Activated T-cell treated with anti-CD3 and anti-CD28 coated beads, Interleukin-2, amount 50 U/mL, for 1 hour (primary cell): ENCODE measurements at places on chromosomes 13 and 19.

DNA sequence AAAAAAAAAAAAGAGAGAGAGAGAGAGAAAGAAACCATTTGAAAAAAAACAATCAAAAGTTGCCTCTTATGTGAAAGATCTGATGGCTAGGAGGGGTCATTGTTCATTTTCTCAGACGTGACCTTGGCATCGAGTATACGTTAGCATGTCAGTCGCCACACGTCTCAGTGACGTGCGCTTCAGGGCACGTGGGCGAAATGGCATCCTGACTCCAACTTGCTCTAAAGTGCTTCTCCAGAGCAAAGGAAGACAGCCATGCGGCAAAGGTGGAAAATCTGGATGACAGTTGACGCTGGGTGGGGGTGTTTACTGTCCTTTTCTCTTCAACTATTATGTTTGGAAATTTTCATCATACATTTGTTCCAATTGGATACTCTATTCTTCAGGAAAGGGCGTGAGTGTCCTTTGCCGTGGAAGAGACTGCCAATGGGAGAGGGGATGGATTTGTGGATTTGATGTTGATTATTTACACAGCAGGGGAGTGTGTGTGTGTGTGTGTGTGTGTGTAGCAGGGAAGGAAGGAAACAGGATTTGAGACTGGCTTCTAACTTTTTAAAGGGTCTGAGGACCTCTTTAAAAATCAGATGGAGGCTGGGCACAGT, 25.0 kb downstream of the KLF2 start:
- DNase-seq: no peak

DNA sequence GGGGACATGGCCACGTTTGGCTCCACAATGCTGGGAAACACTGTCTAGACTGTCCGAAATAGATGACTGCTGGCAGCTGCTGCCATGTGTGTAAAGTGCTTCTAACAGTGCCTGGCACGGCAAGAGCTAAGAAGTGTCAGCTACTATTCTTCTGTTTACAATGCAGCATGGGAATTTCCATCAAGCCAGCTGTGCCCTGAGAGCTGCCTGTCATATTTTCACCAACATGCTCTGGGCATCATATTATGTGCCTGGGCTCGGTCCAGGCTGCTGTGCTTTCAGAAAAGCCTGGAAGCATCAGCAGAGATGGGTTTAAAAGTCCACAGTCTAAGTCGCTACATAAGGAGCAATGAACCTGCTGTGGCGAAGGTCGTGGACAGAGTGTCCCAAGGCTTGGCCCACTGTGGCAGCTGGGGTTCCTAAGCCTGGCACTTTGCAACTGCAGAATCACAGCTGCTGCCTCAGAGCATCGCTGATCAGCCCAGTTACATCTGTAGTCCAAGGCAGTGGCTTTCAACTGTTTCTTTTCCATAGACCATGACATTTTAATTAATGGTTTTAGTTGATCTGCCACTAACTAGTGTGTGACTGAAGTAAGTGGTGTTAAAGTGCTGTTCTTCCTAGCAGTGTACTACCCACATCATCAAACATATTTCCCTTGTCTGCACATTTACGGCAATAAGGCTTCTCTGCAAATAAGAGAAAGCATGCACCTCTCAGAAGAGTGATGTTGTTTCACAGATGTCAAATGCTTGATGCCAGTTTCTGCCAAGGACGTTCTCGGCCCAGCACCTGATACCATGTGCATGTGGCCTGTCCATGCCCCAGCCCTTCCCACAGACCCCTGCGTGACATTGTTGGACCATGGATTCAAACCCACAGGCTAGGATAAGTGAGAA, 95.7 kb upstream of the C1QTNF9B start:
- no peak for DNase-seq

DNA sequence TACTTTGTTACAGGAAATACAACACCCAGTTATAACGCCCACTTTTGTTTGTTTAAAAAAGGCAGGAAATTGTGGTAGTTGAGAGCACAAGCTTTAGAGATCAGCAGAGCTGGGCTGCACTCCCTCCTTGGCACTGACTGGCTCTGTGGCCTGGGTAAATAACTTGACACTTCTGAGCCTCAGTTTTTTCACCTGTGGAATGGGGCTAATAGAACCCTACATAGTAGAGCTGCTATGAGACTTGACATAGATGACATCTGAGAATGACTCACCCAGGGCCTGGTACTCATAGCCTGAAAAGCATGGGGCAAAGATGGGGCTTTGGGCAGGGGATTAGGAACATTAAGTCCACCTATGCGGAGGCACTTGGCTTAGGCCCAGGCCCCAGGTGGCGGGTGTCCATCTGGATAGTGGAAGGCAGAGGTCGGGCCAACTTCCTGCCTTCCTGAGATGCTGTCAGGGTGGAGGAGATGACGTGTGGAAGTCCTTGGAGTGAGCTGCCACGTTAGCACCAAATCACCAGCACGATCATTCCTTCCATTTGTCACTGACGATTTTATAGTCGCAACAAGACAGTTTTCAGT, 159.1 kb downstream of the KATNAL1 start:
- peak; percentile 38 for DNase-seq

DNA sequence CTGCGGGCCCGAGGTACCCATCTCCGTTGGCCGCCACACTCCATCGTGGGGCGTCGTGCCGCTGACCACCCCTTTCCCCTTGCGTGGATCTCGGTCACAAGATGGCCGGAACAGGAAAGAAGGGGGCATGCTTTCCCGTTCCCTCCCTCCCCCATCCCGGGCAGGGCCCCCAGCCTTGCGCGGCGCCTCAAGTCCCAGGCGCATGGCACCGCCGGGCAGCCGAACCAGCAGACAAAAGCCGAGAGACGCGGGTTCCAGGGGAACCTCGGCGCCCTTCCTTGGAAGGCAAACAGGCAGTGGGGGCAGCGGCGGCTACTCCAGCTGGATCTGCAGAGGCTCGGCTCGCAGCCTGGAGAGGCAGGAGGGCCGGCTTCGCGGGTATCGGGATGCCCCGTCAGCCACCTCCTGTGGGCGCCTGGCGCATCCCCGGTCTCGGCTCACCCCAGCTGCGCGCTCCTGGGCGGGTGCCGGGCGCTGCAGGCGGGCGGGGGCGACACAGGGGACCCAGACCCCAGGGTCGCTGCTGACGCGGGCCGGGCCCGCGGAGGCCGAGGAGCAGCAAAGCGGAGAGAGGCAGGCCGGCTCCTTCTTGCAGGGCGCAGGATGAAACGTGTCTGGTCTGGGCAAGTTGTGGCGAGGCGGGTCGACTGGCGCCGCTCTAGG, 439 bp downstream of the DZIP1 start:
- no peak for DNase-seq

- DNase-seq: no peak
These were observed 27.5 kb upstream of the RNF113B start for GRCh38 chr13:98204546-98204945.

DNA sequence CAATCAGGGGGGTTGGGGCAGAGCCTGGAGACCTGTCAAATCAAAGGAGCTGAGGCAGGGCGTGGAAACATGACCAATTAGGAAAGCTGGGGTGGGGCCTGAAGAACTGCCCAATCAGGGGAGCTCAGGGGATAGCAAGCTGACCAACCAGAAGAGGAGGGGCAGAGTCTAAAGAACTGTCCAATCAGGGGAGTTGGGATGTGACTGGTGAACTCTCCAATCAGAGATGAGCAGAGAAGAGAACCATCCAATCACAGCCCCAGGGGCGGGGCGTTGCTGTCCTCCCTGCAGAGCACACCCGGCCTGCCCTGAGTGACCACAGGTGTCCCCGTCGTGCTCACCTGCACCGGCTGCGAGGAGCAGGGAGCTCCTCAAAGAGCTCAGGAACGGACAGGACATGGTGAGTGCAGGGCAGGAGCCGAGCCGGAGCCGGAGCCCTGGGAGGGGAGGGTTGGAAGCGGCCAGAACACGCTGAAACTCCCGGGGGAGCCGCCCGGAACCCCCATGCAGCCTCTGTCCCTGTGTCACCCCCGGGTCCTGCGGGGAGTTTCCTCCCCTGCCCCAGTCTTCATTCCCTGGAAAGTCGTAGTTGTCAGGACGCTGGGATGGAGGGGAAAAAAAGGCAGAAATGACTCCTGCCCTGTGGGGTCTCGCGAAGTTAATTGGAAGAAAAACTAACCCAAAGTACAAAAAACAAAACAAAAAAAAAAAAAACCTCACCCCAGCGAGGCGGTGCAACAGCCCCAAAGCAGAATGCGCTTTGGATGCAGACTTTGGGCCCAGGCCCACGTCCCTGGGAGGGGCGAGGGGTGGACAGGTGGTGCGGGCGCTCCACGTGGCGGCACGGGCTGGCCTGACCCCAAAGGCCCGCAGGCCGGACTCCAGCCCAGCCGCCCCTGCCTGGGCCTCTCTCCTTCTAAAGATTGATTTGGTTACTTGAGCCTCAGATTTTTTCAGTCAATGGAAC, at the start of gene ZNF556:
Gene ZNF556 (plus strand): TSS at position 311 of the 967 bp plus-strand sequence. CDS start 87 bp downstream, at position 398.
- DNase-seq: no peak
